ENCODE measurements at places on chromosomes 11 and 22.

DNA sequence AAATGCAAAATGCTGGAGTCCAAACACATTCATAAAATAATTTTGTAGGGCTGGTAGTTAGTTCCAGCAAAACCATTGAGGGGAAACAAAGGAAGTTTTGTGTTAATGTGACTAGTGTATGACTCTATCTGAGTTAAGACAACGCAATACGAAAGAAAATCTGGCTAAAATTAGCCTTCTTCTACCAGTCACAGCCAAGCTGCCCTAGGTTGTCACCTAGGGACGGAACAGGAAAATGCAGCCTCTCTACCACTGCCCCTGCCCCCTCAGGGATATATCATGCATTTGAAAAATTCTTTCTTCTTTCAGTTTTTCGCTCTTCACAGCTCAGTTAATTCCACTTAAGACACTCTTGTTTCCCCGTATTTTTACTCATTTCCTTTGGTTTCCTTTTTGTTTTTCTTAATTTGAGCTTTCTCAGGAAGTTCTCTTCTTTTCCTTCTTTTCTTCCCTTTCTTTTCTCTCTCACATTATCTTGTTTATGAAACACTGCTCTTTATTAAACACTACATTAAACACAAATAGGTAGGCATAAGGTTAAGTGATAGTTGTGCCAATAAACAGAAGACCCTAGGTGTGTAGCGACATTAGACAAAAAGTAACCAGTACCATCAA, 30.6 kb downstream of the KIRREL3 start:
- DNase-seq, result no peak

GRCh38 chr22:34784056-34784455, 281.9 kb upstream of the ISX start:
- no peak for DNase-seq

- DNase-seq, result no peak
Measured at GRCh38 chr11:20873054-20873453, 203.7 kb downstream of the NELL1 start.

DNA sequence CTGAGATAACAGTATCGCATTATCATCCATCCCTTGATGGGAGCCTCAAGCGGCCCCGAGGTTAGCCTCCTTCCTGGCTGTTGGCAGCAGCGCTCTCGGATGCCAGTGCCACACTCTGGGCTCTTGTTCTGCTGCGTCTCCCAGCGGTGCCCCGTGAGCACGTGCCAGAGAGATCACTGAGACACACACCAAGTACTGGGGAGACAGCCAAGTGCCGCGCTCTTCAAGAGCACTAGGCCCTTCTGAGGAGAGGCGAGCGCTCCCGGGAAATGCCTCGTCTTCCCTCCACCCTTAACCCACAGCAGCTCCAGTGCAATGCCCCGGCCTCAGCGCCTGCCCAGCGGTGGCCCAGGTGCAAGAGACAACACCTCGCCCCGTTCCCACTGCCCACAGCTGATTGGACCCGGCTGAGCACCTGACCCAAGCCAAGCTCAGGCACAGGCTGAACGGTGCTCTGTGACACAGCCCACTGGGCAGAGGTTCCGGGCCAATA, 248.3 kb upstream of the NARS2 start:
- DNase-seq, result peak; percentile 67

DNA sequence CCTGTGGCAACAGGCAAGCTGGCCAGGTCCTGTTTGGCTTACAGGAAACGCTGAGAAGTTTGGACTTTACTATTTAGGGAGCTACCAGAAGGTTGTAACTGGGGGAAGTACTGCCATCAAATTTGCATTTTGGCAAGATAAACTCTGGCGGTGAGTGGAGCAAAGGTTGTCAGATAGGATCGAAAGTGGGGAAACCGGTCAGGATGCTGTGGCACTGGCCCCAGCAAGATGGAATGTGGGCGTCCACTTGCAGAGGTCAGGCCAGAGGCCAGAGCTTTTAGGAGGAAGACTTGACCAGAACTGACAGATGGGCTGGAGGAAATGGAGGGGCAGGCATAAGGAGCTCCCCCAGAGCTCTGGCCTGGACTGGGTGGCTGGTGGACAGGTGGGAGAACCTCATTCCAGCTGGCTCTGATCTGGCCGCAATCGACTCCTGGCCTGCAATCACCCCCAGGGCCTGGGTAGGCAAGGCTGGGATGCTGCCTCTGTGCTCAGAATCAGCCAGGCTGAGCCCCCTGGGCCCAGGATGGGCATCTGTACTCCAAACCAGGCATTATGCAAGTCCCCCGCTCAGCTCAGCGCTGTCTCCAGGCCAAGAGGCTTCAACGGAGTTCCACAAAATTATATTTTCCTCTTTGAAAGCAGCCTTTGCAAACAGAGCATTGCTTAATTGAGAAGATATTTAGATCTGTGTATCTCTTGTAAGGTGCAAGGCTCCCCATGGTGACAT, 178.3 kb upstream of the NECTIN1 start:
- DNase-seq, result no peak

DNA sequence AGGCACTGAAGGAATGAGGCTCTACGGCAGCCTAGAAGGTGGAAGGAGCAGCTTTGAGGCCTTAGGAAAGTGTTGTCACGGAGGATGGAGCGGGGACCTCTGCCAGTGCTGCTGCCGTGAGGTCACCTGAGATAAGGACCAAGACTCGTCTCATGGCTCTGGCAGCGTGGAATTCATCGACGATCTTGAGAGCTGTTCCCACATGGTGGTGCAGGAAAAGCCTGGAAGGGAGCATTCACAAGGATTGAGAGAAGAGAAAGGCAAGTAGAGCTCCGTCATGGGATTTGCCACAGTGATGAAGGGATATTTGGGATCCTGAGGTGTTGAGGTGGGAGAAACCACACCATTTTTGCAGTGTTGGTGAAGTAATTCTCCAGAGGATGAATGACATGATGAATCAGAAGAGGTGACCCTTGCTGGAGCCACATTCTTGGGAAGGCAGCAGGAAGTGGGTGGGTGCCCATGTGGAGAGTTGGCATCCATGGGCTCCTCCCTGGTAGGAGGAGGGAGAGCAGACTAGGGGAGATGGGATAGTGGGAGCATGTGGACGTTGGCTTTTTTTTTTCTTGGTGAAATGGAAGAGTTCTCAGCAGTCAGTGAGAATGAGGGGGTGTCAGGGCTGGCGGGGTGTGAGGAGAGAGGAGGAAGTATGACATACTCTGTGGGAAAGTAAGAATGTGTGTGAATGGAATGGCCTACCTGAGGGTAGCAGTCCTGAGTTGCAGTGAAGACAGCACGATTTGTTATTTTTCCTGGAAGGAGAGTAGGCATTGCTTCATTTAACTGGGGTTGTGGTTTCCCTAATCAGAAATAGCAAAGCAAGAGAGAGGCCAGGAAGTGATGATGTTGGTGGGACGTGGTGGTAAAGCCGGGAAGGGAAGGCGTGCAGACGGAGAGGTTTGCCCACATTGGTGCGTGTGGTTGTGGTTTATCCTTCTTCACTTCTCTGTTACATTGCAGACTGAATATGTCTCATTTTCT, 11.1 kb downstream of the PPP6R3 start:
- DNase-seq, result no peak

- no peak for DNase-seq
Measured at GRCh38 chr22:36184433-36185025, 17.1 kb downstream of the APOL4 start.

GRCh38 chr11:6571434-6572008, 31.9 kb downstream of the RRP8 start:
- DNase-seq, result no peak

- DNase-seq, result peak; percentile 60
Measured at GRCh38 chr11:31106968-31107576, 262.5 kb downstream of the DCDC1 start.

- DNase-seq, result no peak
Measured at GRCh38 chr22:38300197-38300945, 16.9 kb downstream of the CSNK1E start.

DNA sequence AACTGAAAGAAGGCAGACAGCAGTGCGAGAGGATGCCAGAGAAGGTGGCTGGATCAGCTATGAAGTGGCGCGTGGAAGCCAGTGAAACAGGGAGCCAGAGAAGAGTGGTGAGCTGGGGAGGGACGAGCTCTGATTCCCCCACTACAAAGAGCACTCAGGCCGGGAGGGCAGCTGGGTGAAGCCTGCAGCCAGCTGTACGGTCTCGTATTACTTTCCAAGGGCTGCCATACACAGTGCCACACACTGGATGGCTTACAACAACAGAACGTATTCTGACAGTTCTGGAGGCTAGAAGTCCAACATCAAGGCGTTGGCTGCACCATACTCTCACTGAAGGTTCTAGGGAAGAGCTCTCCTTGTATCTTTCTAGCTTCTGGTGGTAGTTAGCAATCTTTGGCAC, 47.1 kb upstream of the WNT11 start:
- no peak for DNase-seq

- DNase-seq, result no peak
Measured at GRCh38 chr11:643849-644738, 7.0 kb downstream of the DRD4 start.

DNA sequence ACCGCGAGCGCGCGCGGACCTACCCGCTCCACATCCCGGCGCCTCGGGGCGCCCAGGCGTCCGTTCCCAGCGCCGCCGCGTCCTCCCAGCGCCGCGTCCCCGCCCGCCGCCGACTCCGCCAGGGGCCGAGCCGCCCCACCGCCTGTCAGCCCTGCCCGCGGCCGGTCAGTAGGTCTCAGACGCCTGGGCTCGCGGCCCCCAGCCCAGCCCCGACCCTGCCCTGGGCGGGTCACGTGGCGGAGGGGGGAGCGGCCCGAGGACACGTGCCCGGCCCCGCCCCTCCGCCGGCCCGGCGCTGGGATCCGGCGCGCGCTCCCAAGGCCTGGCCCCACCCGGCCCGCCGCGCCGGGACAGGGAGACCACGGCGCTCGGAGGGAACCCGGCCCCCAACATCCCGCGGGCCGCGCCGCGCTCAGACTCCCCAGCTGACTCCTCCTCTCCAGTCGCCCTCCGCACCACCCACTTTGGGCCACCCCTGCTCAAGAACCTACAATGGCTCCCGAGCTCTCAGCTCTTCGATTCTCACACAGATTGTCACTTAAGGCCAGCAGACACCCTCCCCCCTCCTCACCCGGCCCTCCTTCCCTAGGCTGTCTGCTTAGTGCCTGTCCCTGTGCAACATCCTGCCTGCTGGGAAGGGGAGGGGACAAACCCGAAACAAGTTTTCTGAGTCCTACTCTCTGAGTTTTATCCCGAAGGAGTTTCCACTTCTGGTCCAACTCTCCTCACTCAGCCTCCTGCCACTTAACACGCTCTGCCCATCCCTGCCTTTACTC, at the start of gene RAB3IL1:
TSS of gene RAB3IL1 (minus strand) at position 233 of the 776 bp plus-strand sequence. CDS start at position 34, 199 bp downstream.
- peak; percentile 78 for DNase-seq

DNA sequence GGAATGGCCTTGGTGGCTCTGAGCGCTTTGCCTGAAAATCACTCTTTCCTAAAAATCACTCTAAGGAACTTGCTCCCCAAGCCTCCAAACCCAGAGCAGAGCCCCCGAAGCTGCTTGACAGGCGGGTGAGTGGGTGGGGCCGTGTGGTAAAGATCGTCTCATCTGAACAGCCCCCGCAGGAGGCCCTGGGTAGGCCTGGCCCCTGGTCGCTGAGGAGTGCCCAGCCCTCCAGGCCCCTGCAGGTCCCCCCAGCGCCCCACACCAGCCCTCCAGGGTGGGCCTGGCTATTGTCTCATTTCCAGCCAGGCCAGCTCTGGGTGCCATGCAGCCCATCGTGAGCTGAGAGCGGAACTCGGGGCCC, 17.2 kb upstream of the PIM3 start:
- DNase-seq, result no peak

- DNase-seq, result no peak
Measured at GRCh38 chr22:32020117-32020516, 22.9 kb upstream of the SLC5A1 start.

DNA sequence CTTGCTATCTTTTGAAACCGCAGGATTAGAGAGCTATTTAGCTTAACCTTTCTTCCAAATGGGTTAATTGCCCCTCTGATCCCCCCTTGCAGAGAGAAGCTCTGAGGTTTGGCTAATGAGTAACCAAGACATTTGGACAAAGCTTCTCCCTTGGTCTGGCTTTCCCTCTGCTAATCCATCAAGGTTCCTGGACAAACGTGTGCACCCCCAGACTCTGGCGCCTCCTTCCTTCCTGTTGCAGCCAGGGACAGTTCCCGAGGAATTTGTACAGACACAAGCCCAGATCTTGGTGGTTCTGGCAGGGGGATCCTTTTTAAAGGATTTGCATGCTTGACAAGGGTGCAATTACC, 1.6 kb downstream of the KIAA1671 start:
- DNase-seq, result no peak

GRCh38 chr22:26479792-26480610, 3.6 kb downstream of the HPS4 start:
- DNase-seq, result no peak

DNA sequence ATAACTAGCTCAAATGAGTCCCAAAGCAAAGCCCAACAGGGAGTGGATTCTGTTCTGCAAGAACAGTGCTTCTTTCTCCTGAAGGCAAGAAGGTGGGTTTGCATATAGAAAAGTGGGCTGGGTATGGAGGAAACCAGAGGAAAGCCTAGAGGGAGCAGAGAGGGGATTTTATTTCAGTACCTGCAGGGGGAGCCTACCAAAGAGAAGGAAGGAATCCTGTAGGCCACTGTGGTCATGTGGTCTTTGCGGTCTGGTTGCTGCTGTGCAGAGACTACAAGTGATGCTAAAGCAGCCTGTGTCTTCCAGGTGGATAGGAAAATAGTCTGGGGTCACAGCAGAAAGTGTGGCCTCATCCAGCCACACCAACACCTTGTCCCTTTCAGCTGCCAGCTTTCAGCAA, 33.2 kb upstream of the ZBTB16 start:
- DNase-seq, result no peak

- DNase-seq, result no peak
Measured at GRCh38 chr11:69035946-69036340, 12.8 kb upstream of the TPCN2 start.

- DNase-seq, result no peak
Measured at GRCh38 chr11:118979434-118979833, 7.9 kb downstream of the FOXR1 start.

- DNase-seq, result peak; percentile 6
Measured at GRCh38 chr22:47594836-47595521, 832.5 kb downstream of the TBC1D22A start.

- peak; percentile 59 for DNase-seq
Measured at GRCh38 chr11:64268893-64269539, 15.4 kb downstream of the BAD start.

- DNase-seq, result peak; percentile 51
Measured at GRCh38 chr22:26360169-26360885, 68.7 kb upstream of the ASPHD2 start.

GRCh38 chr11:6824136-6824823, 21.2 kb upstream of the OR10A5 start:
- DNase-seq, result no peak

- no peak for DNase-seq
Measured at GRCh38 chr11:123738374-123738773, 3.1 kb downstream of the ZNF202 start.

GRCh38 chr11:111815489-111815888, 49.3 kb upstream of the PPP2R1B start:
- no peak for DNase-seq

- DNase-seq, result no peak
Measured at GRCh38 chr22:46366801-46367706, 31.5 kb downstream of the TRMU start.

All from heart left ventricle (tissue), 16 donors.